NCI-H187 treated with DMSO at 0.1 percent for 48 hours (cell line): ENCODE measurements at places on chromosomes 16 and 17.

GRCh38 chr17:32569171-32570080, 82.6 kb downstream of the CDK5R1 start:
- no peak for DNase-seq

DNA sequence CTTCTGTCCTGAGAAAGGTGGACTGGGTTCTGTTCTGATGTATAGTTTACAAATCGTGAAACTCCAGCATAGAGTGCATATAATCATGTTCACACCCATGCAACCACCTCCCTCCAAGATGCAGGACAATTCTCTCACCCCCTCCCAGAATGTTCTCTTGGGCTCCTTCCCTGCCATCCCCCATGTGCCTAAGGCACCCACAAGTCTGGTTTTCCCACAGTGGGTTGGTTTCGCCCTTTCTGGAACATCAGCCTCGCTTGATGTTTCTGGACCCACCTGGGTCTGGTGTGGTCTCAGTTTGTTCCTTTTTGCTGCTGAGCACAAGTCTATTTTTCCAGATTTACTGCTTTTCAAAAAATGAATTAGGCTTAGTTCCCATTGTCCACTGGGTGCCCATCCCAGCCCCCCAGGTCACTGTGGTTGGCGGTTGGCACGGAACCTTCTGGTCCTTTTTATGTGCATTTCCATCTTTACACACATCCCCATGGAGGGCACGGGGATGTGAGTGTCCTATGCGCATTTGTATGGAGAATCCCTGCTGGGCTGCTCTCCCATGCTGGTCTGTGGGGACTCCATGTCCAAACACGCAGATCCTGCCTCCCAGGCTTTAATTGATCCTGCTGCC, 19.0 kb downstream of the MAP2K3 start:
- no peak for DNase-seq

DNA sequence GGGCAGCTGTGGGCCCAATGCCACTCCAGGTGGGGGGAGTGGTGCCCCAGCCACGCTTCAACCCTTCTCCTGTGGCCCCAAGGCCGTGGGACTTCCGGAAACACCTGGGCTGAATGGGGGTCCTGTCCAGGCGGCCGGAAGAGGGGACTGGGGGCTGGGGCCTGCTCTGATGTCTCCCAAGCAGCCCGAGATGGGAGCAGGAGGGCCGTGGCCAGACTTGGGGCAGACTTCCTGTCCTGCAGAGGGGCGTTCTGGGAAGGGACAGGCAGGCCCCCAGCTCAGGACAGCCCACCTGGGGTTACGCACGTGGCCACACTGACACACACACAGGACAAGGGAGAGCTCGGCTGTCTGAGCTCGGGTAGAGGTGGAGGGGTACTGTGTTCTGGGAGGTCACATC, 5.1 kb downstream of the HSD3B7 start:
- DNase-seq, result no peak

GRCh38 chr17:11240041-11240840, 772 bp upstream of the SHISA6 start:
- DNase-seq, result no peak

- DNase-seq, result no peak
These were observed 383.6 kb downstream of the UTP18 start for GRCh38 chr17:51643702-51644490.

- no peak for DNase-seq
These were observed 14.2 kb downstream of the KCNG4 start for GRCh38 chr16:84225571-84225970.

GRCh38 chr17:77206158-77206956, 65.6 kb downstream of the SEC14L1 start:
- DNase-seq, result no peak

DNA sequence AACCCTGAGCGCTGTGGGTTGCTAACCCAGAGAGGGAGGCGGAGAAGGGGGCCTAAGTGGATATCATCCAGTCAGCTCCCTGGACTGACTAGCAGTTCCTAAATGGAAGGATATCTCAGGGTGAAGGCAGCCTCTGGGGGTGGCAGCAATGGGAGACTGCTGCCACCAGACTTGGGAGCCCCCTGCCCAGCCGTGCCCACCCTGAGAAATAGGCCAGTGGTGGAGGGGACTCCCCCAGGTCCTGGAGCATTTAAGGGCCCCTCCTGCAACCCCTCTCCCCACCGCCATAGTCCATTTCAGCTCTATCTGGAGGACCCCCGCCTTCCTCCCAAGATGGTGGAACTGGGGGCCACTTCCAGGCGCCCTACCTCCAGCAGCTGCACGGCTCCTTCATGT, 8.4 kb downstream of the TSPOAP1 start:
- DNase-seq, result no peak
